ENCODE measurements at places on chromosomes 7 and 10.

- no peak for DNase-seq
Observed at GRCh38 chr7:51230723-51231122, 85.9 kb downstream of the COBL start.

DNA sequence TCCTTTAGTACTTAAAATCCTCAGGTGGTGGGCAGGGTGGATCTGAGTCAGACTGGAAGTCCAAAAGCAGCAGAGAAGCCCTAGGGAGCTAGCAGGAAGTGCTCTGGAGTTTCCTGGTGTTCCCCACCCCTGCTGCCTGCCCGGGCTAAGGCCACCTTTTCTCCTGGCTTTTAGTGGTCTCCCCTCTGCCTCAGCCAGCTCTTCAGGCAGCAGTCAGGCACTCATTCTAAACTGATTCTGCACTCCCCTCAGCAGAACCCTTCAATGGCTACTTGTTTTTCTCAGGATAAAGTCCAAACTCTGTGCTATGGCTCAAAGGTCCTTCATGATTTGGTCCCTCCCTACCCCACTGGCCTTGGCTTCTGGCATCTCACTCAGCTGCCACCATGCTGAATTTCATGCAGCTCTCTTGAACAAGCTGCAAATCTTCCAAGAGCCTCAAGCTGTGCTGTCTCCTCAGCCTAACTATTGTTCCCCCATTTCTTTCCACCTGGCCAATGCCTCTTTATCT lies 28.9 kb upstream of the DNMBP start:
- peak; percentile 45 for DNase-seq

DNA sequence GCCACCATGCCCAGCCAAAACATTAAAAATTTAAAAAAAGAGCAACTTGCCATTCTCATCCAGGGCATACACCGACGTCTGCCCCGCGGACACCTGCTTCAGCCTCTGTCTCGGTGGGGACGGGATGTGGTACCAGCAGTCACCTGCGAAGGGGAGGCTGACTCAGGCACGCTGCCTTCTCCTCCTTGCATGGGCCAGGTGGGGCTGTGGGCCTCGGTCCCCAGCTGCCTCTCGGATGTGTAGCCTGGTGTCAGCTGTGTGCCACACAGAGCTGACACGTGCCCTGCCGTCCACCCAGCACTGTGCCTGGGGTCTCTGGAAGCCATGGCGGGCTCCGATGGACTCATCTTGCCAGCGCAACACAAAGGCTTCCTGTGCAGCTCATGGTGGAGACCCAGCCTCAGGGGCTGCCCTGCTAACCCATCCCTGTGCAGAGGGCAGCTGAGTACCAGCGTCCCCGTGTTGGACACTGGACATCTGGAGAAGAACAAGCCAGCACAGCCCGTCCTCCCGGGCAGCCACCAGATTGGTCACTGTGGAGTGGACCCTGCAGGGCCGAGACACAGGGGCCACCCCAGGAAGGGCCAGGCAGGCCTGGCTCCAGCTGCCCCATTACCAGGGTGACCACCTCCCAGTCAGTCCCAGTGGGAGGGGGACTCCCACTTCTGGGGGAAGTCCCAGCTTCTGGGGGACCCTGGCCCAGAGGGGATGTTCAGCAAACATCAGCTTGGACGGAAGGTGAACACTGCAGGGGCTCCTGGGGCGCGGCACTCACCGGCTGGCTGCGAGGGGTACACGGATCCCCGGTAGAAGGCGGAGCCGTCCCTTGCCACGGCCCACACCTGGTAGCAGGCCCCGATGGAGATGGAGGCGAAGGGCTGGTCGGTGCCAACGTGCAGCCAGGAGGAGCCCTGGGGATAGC lies 10.6 kb downstream of the BHLHA15 start:
- DNase-seq = no peak

GRCh38 chr7:159034988-159035387 lies 109.7 kb downstream of the VIPR2 start:
- DNase-seq = no peak

- DNase-seq = no peak
Observed at GRCh38 chr10:13315361-13315760, 15.5 kb upstream of the PHYH start.

DNA sequence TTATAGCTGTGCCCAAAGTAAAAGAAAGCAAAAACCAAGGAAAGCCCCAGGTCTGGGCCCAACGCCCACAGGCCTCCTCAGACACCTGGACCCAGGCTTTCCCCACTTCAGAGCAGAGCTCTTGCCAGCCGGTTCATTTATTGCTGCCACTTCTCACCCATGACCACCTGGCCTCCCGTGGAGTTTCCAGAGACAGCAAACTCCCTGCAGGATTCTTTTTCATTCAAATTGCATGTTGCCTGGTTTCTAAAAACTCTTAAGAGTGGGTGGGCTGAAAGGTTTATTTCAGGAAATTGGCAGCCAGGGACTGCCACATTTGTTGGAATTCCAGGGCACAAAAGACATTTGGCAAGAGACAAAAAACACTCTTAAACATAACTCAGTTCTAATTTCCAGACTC lies 4.7 kb downstream of the VOPP1 start:
- no peak for DNase-seq

- DNase-seq = no peak
Observed at GRCh38 chr10:53487019-53487983, 714.7 kb upstream of the MBL2 start.

- peak; percentile 34 for DNase-seq
Observed at GRCh38 chr7:99102809-99103690, 40.9 kb downstream of the SMURF1 start.

DNA sequence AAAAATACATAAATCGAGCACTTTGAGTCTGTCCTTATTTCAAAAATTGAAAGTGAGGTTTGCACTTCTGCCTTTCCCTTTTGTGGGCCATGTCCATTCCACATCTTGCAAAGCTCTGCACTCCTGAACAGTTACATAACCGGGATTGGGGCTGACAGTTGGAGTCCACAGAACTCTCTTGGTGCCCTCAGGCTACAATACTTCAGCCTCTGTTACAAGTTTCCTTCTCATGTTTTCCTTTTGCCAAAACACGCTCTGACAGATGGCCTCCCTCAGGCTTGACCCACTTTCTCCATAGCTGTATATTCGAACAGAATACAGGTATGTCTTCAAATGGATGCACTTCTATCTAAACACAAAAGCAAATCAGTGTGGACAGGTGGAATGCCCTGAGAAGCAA lies 335.9 kb downstream of the WDR37 start:
- DNase-seq = no peak
